Caki2 (cell line): ENCODE measurements at places on chromosomes 7 and 10.

DNA sequence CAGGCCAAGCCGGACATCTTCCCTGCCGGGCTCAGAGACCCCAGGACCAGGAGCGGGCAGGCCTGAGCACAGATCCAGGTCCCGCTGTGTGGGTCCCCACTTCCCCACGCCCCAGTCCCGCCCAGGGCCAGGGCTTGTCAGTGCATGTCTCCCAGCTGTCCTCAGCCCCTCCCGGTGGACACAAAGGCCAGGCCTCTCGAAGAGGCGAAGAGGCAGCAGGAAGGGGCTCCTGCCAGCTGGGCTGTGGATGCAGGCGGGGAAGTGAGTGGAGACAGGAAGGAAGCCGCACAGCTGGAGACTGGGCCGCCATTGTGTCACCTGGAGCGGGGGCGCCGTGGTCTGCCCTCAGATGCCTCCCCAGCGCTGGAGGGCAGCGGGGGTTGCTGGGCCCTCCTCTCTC, 4.8 kb downstream of the GRIFIN start:
- DNase-seq: no peak

DNA sequence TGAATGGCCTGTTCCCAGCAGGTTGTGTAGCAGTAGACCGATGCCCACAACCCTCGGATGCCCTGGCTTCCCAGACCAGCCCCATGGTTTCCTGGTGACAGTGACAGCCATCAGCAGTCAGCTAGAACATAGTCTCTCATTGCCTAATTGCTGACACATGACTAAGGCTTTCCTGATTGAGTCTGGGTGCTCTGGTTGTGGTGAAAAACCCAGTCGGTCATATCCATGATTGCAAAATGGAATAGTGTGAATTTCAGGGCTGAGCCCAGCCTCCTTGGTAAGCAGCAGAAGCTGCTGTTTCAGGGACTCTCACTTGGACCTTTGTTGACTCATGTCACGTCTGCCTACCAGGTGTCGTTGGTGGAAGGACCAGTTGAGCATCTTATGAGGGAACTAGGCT, 36.6 kb downstream of the POR start:
- peak; percentile 77 for DNase-seq

DNA sequence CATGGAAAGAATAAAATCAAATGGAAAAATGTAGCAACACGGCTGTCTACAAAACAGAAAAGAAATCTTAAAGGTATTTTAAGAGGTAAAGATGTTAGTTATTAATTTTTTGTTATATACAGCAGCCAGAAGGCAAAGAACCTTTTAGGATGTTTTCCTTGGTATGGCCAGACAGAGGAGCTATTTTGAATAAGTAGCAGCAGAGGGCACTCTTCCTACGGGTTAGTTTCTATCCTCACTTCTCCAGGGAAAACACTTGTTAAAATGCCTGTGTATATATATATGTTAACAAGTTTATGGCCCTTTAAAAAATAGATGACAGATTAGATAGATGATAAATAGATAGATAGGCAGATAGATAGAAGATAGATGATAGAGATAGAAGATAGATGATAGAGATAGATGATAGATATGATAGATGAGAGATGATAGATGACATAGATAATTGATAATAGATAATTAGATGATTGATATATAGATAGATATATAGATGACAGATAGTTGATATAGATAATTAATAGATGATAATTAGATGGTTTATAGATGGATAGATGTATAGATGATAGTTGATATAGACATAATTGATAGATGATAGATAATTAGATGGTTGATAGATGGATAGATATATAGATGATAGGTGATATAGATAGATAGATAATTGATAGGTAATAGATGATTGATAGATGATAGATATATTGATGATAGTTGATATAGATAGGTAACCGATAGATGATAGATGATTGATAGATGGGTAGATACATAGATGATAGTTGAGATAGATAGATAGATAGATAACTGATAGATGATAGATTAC, 57.8 kb upstream of the WIPF3 start:
- peak; percentile 33 for DNase-seq

DNA sequence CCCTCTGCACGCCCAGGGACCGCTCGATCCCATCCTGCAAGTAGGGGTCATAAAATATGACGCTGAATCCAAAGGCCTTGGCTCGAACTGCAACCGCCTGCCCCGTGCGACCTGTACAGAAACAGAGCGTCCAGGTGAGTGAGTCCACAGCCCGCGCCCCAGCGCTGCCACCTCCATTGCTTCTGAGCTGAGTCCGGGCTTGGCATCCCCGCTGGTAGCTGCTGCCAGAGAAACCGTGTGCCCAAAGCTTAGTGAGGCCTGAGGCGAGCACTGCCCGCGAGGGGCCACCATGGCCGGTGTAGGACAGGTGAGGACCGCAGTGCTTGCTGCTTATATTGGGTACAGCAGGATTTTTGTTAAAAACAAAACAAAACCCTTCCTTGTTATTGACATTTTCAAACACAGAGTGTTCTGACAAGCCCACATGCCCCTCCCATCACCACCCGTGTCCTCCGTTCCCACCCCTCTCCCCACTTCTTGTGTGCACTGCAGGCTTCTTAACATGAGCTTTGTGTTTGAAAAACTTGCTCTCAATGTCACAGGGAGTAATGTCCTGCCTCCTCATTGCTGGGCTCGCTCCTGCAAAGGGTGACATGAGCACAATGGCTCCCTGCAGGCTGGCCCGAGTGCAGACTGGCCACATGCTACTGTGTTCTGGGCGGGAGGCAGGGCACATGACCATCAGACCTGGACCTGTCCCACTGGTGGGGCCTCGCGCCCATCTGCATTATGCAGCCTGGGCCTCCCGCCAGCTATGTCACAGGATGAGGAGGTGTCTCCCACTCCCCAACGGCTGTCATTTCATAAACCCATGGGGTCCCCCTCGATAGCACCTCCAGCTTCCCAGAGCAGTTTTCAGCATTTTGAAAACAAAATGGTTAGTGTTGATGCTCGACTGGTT, 52.9 kb downstream of the ZRANB1 start:
- no peak for DNase-seq

DNA sequence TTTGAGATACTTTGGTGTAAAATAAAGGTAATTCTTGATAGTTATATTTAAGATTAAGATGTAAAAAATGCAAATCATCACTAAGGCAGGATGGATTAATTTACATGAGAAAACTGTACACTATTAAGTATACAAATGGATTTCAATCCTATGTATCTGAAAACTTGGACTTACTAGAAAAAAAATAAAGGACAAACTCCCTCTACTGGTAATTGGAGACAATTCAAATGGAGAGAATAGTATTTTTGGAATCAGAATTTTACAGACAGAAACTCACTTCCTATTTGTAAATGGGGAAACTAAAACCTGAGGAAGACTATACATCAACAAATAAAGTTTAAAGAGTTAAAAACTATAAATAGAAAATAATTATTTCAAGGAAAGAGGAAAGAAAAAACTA, 62.6 kb downstream of the CUL2 start:
- peak; percentile 39 for DNase-seq

- DNase-seq: peak; percentile 44
These were observed 1085.9 kb downstream of the GATA3 start for GRCh38 chr10:9140373-9140772.

- DNase-seq: peak; percentile 67
These were observed 307.2 kb downstream of the SNX13 start for GRCh38 chr7:17633067-17633466.

GRCh38 chr10:56116684-56117083, 244.4 kb downstream of the ZWINT start:
- DNase-seq: no peak

DNA sequence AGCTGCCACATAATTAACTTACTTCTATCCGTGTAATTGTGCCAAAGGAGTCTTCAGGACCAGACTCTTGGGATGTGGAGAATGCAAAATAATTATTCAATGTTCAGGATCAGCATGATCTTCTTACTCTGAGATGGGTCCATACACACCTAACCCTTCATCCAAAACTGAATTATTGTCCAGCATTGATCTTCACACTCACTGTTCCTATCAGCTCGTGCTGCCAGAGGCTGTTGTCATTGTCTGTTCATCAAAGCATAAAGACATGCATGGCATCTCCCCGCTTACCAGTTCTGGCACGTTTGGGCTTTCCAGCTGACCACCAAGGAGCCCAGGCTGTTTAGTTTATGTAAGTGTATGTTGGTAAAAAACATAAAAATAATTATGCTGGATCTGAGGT, 1090.7 kb downstream of the DNAJB9 start:
- DNase-seq: no peak

DNA sequence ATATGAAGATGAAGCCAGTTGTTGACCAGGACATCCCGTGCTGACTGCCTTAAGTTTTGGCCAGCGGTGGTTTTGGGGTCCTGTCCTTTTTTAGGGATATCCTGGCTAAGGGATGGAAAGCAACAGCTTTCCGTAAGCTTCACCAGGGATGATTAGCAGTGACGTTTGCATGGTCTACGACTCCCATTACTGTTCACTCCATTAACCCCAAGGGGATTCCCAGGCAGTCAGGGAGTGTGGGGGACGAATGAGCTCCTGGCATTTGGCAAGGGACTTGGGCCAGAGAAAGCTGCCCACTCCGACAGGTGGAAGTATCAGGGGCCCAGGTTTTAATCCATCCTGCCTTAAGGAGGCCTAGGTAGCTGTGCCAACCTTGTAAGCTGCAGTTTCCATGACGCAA, 66.8 kb downstream of the ITGB1 start:
- DNase-seq: no peak

DNA sequence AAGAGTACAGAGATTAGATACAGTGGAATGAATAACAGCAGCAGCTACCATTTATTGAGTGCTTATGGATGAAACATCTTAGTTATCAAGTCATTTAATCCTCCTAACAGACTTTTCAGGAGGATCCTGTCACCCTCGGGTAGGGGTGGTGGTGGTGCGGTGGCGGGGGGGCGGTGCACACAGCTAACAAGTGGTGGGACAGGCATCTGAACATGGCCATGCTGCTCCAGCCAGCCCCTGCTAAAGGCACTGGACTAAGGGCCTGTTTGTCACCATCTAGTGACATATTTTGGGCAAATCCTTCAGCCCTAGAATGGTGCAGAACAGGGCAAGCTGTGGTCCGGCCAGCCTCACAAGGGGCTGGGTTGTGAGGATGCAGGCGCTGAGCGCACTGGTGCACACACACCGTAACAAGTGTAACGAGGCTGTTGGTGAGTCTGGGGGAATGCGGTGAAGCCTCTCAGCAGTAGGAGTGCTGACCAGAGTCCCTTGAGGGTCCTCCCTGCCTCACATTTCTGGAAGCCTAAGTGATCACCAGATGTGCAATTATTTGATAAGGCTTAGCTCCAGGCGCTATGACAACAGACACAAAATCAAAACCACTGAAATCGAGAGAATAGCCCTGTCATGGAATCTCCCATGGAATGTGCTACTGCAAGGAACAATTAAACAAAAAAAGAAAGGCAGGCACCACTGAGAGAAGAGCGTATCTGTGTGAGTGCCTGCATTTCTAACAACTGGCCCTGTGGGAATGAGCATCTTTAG, 102.2 kb downstream of the RNF216 start:
- DNase-seq: no peak

DNA sequence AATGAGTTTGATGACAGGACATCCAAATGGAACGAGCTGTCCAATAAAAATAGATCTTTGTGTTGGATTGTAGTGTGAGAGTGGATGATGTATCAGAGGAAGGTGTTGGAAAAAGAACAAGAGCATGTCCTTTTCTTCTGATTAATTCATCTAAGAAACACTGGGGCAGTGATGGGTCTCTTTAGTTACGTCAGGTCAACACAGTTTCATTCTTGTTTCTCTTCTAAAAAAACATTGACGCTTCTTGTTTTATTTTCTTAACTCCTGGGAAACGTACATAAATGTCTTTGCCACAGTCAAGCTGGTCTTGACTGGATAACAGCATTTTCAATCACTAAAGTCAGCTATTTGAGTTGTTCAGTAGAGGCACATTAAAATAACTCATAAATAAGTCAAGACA, 67.0 kb downstream of the PPP1R9A start:
- peak; percentile 56 for DNase-seq

DNA sequence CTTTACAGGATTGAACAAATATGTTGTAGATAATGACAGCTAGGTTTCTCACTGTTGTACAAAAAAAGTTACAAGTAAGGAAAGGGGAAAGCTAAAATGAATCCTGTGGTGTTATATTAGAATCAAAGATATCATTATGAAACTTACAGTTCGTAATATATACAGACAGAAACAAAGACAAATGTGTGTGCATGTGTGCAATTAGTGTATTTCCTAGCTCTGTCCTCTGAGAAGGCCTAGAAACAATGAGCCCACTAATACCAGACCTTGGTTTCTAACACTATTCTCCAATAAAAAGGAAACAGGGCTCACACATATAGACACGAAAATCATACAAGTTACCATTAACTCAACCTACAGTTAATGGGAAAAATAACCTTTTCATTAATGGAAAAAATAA, 8.0 kb downstream of the KDM7A start:
- DNase-seq: no peak

- DNase-seq: no peak
These were observed 14.0 kb upstream of the PCGF5 start for GRCh38 chr10:91206427-91206826.

- no peak for DNase-seq
These were observed 167.6 kb downstream of the ZNF365 start for GRCh38 chr10:62541811-62542210.

DNA sequence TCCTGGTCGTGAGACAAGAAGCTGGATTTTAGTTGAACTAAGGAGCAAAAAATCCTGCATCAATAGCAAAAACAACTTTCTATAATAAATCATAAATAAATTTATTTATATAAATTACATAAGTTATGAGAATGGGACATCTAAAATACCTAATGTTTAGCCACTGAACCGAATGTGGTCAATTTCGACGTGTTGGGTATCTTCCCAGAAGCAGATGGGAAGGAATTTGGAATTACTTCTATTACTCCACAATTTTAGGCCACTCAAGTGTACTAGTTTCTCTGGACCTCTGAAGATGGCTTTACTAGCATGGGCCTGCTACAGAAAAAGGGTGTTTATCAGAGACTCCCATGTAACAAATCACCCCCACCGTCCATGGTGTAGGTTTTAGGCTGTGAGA, 172.0 kb downstream of the PRPF18 start:
- no peak for DNase-seq

GRCh38 chr7:117269417-117269816, 53.4 kb downstream of the WNT2 start:
- peak; percentile 55 for DNase-seq

GRCh38 chr7:136163340-136163801, 186.2 kb upstream of the MTPN start:
- DNase-seq: no peak

GRCh38 chr10:43115881-43116595, 22.2 kb upstream of the CSGALNACT2 start:
- no peak for DNase-seq

- DNase-seq: peak; percentile 50
These were observed 51.3 kb downstream of the USP6NL start for GRCh38 chr10:11560076-11560709.

- no peak for DNase-seq
These were observed 607.7 kb downstream of the GALNT17 start for GRCh38 chr7:71739520-71740173.
